Activated T-cell treated with anti-CD3 and anti-CD28 coated beads, Interleukin-2, amount 50 U/mL, for 24 hours (primary cell): ENCODE measurements at places on chromosomes 5 and 9.

DNA sequence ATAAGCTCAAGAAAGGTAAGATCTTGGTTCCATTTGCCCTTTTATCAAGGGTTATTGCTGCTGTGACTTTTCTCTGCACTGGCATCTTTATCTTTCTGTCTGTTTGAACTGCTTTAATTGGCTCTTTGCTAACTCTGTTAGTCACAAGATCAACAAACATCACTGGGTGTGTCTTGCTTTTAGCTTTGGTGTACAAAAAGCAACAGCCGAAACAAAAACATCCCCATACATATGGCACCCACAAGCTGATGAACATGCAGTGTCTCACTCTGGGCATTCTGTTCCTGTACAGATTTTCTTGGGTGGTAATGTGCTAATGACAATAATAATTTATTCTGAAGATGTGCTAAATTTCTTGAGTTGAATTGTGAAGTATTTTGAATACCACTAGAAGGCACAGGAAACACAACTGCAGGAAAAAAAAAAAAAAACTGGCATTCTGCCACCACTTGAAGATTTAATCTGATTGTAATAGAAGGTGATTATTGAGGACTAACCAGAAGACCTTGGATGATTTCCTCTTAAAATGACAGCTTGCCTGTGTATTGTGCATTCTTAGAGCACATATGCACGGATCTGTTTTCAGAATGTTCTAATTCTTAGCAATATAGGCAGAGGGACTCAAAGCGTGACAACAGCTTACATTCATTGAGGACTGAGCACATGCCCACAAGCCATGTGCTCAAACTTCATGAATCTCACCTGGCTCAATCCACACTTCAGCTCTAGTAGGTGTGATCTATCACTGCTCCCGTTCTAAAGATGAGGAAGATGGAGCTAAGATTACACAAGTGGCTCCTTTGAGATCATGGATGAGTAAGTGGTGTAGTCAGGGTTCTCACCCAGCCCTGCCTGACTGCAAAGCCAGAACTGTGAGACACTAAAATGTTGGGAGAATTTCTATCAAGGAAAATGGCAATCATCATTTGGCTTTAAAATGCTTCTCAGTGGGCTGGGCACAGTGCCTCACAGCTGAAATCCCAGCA is 96.4 kb downstream of the EBF1 start:
- H3K27ac ChIP-seq = no peak overlapping the region
- no peaks in the 10 kb centered on the region for H3K36me3 ChIP-seq
- H3K4me3 ChIP-seq = no peak overlapping the region
- H3K4me1 ChIP-seq = peaks cover 15% of the 10 kb centered on the region
- H3K27me3 ChIP-seq = peaks cover 25% of the 10 kb centered on the region

DNA sequence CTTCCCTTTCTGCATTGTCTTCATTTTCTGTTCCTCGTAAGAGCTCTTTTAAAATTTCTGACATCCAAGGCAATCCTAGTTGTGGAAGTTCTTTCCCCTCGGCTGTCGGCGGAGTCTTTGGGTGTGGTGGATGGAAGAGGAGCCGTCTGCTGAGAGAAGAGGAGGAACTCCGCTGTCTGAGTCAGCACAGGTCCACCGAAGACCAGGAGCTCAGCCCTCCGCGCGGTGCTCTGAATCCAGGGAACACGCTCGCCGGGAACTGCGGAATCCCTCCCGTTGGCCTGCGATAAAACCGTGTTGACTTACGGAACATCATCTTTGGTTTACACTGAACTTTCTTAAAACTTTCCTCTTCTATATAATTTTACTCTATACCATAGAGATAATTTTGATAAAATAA is 100.7 kb upstream of the IRX4 start:
- no peak overlapping the region for H3K4me3 ChIP-seq
- H3K4me1 ChIP-seq = no peaks in the 10 kb centered on the region
- H3K36me3 ChIP-seq = no peaks in the 10 kb centered on the region
- H3K27me3 ChIP-seq = peaks cover 45% of the 10 kb centered on the region
- no peak overlapping the region for H3K27ac ChIP-seq
- no peak for DNase-seq

DNA sequence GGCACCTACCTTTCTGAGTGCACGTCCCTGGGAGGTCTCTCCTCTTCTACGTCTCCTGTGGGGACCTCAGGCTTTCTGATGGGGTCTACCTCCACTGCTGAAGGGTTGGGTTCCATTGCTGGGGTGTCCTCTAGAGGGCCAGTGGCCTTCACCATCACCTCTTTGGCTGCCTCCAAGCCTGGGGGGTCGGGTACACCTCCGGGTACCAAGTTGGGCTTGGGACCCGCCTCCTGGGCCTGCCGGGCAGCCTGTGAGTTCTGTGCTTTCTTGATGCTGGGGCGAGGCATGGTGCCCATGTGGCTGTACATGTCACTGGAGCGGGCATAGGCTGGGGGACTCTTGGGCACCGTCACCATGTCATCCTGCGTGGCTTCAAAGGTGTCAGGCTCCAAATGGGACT is 4.5 kb downstream of the SH2D3C start:
- H3K4me3 ChIP-seq = no peak overlapping the region
- no peaks in the 10 kb centered on the region for H3K27me3 ChIP-seq
- peaks cover 43% of the 10 kb centered on the region for H3K36me3 ChIP-seq

GRCh38 chr5:159230657-159231056 is 21.3 kb upstream of the RNF145 start:
- DNase-seq = no peak
- H3K27me3 ChIP-seq = no peaks in the 10 kb centered on the region
- H3K4me1 ChIP-seq = peaks cover 2% of the 10 kb centered on the region
- H3K27ac ChIP-seq = no peak overlapping the region
- no peak overlapping the region for H3K4me3 ChIP-seq
- H3K36me3 ChIP-seq = no peaks in the 10 kb centered on the region

DNA sequence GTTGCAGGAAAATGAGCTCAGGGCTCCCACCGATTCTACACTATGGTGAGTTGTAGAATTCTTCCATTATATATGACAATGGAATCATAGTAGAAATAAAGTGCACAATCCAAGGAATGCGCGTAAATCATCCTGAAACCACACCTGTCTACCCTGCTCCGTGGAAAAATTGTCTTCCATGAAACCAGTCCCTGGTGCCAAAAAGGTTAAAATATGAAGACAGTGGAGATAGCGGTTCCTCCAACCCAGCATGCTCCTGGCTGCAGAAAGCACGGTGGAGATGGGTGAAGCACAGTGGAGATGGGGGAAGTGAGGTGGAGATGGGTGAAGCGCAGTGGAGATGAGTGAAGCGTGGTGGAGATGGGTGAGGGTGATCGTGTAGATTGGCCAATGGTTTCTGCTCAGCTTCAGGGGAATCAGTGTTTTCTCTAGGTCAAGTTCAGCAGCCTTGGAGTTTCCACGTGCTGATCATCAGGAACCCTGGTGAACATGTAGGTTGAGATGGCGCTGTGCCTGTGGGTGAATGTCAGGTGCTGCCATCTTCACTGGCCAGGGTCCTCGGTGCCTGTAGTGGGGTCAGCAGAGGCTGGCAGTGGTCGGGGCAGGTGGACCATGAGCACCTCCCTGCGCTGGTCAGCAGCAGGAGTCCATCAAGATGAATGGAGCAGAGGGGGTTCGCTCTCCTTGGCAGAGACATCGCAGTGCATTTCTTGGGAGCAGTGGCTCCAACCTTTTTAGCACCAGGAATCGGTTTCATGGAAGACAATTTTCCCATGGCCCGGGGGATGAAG is 20.3 kb downstream of the PAEP start:
- H3K27ac ChIP-seq = no peak overlapping the region
- no peak for DNase-seq
- H3K4me1 ChIP-seq = no peaks in the 10 kb centered on the region
- peaks cover 21% of the 10 kb centered on the region for H3K27me3 ChIP-seq
- no peak overlapping the region for H3K4me3 ChIP-seq

- no peak overlapping the region for H3K27ac ChIP-seq
- DNase-seq = no peak
- no peaks in the 10 kb centered on the region for H3K4me1 ChIP-seq
- peaks cover 66% of the 10 kb centered on the region for H3K36me3 ChIP-seq
These were observed 77.0 kb downstream of the SIL1 start for GRCh38 chr5:139121120-139121519.

DNA sequence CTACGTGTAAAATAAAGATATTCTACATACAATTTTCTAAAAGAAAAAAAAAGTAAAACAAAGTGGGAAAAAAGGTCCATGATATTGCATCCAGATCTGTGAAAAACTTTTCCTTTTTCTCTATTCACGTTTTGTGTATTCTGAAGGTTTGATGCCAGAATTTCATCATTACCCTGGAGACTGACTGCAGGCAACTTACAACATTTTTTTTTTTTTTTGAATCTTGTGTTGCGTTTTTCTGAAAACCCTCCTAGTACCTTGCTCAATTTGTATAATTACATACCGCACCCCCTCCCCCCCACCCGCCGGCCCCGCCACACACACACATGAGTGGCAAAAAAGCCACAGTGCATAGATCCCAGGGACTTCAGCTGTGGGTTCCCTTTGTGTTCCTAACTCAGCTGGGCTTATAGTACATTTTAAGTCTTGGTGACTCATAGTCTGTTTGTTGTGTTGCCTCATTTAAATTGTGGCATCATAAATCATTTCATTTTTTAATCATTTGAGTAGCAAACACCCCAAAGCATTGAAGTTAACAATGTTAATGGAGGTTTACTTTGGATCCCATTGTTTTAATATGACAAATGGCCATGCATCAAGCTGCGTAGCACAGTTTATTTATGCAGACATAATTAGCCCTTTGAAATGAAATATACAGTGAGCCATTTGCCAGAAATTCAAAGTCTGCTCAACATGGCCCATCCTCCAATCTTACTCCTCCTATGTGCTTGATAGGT is 36.0 kb downstream of the PRDM6 start:
- peaks cover 21% of the 10 kb centered on the region for H3K27me3 ChIP-seq
- no peak overlapping the region for H3K4me3 ChIP-seq
- no peaks in the 10 kb centered on the region for H3K4me1 ChIP-seq

DNA sequence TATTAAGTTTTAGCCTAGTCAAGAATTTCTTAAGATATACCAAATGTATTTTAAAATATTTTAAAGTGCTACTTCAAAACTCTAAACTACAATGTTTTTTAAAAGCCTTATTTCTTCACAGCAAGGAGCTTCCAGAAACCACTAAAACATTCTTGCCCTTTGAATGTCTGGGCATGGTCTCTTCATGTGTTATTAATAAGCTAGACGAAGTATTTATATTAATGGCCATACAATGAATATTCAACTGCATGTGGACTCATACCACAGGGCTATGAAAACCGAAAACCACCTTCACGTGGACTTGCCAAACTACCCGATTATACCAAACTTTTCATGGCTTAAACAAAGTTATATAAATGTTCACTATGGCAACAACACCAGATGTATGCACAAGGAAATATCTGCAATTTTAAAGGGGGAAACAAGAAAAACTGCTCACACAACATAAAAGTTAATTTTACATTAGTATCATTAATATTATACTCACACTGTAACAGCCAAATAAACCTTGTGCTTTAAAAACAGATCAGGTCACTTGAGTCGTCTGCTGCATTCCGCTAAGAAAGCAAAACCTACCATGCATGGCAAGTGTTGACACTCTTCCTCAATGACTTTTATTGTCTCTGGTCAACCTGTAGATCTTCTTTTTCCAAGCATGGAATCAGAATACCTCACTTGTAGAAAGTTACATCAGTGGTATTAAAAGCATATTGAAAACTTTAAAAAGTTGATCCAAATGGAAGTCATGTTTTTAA is 246.3 kb downstream of the BNC2 start:
- no peaks in the 10 kb centered on the region for H3K4me1 ChIP-seq
- no peak overlapping the region for H3K4me3 ChIP-seq
- no peak overlapping the region for H3K27ac ChIP-seq
- H3K27me3 ChIP-seq = no peaks in the 10 kb centered on the region
- no peak for DNase-seq

DNA sequence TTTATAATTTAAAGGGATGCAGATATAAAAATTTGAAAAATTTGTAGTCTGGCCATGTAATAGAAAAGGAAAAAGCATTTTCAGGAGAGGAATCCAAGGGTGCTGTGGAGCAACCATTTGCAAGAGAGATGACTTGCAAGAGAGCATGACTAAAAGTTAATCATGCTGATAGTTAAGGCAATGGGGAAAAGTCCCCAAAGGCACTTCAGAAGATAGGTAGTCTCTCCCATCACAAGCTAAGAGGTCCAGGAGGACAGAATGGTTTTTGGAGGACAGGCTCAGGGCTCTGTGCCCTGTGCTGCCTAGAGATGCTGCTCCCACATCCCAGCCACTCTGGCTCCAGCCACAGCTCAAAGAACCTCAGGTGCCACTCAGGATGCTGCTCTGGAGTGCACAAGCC is 38.8 kb downstream of the DNAJB5 start:
- DNase-seq = no peak
- no peaks in the 10 kb centered on the region for H3K27me3 ChIP-seq
- no peak overlapping the region for H3K4me3 ChIP-seq
- peaks cover 36% of the 10 kb centered on the region for H3K36me3 ChIP-seq
- H3K4me1 ChIP-seq = peaks cover 13% of the 10 kb centered on the region
- no peak overlapping the region for H3K27ac ChIP-seq

DNA sequence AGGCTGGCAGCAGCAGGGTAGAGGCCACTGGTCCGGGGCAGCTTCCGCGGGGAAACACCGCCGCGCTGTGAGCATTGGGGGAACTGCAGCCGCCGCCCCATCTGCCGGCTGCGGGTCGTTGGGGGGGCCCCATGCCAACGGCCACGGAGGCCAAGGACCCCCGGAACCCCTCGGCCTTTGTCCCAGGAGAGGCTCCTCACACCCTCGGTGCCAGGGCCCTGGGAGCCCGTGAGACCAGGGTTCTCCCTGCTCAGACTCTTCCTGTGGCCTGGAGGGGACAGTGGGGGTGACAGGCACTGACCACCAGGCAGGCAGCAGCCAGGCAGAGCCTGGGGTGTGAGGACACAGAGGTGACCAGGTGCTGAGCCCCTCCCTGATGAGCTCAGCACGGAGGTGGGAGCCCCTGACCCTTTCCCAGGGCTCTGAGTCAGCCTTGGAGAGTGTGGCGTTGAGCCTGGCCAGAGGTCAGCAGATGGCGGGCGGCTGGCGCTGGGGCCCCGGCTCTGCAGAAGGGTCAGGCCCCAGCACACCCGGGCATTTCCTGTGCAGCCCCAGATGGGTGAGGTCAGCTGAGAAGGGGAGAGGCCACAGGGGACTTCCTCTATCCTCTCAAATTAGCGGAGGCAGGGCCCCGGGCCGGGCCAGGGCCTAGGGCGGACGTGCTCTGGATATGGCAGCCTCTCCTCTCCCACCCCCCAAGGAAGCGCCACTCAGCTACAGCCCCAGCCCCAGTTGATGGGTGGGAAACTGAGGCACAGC is 17.9 kb upstream of the EGFL7 start:
- DNase-seq = peak; percentile 85
- H3K27me3 ChIP-seq = peaks cover 41% of the 10 kb centered on the region
- H3K27ac ChIP-seq = no peak overlapping the region
- no peaks in the 10 kb centered on the region for H3K36me3 ChIP-seq
- no peak overlapping the region for H3K4me3 ChIP-seq

DNA sequence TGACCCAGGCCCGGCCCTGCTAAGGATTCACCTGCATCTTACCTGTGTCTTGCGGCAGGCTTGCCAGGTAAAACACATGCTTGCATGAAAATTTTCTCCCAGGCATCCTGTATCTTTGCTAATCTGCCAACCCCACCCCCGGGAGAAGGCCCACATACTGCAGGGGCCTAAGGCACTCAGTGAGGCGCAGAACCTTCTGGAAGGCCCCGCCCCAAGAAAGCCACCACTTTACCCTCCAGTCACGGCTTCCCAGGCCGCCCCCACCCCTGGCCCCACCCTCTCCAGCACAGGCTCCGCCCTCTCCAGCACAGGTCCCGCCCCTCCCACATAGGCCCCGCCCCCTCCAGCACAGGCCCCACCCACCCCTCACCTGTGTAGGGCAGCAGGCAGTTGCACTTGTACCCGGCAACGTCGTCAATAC is 29.8 kb upstream of the SEC16A start:
- peaks cover 83% of the 10 kb centered on the region for H3K36me3 ChIP-seq
- H3K4me3 ChIP-seq = no peak overlapping the region
- no peaks in the 10 kb centered on the region for H3K27me3 ChIP-seq
- peak; percentile 72 for DNase-seq
- no peak overlapping the region for H3K27ac ChIP-seq
